ENCODE measurements at places on chromosomes 5 and 9.

GRCh38 chr9:19286634-19287188, 56.2 kb downstream of the DENND4C start:
- DNase-seq, result no peak

GRCh38 chr5:168612996-168613395, 33.8 kb upstream of the PANK3 start:
- DNase-seq, result no peak

- DNase-seq, result no peak
These were observed 6.3 kb downstream of the SHB start for GRCh38 chr9:38062498-38063362.

DNA sequence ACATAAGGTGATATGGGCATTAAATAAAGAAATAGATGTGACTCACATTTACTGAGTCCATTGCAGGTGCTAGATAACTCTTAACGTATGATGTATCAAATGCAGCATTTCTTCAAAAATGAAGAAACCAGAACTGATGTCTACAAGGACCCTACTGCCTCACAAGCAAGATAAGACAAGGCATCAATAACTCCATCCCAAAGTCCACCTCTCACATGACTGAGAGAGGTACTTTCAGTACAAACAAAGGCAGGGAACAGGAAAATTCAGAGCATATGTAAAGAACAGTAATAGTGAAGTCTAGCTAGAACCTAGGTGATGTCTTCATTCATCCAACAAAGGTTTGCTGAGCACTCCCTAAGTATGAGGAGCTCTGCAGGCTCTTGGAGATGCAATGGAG, 54.7 kb downstream of the KLHL3 start:
- DNase-seq, result no peak

GRCh38 chr5:17182981-17183380, 34.5 kb upstream of the BASP1 start:
- no peak for DNase-seq

- no peak for DNase-seq
These were observed 24.9 kb upstream of the ADRA1B start for GRCh38 chr5:159891371-159891770.

GRCh38 chr9:68825762-68826472, 120.9 kb downstream of the PIP5K1B start:
- no peak for DNase-seq

DNA sequence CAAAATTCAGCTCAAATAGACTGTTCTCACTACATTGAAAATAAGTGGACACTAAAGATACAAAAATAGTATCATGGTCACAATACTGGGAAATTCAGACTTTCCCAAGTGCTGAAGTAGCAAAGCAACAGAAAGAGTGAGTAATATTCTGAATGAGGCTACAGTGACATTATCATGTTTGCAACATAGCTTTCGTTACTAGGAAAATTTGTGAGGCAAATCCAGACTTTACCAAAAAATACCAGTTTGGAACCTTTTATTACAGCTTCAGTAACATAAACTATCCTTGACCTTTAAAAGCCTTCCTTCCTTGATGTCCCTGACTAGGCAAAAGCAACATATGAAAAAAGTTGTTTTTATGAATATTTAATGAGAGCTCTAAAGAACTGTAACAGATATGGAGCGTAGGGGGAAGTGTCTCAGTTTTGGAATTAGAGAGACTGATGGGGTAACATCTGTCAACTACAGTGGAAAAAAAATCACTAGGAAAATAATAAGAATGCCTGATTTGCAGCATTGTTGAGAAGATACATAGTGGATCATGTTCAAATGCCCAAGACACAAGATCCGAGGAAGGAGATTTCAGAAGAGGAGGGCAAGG, 312.9 kb downstream of the ADGRV1 start:
- no peak for DNase-seq

Data from activated CD8-positive, alpha-beta memory T cell treated with anti-CD3 and anti-CD28 coated beads, Interleukin-2, amount 50 U/mL, for 4 hours (primary cell).